Amygdala (tissue), 56 donors: ENCODE measurements at places on chromosomes 5 and 9.
A peak's percentile ranks its signal among the peaks of the same experiment; 100 is the strongest.

DNA sequence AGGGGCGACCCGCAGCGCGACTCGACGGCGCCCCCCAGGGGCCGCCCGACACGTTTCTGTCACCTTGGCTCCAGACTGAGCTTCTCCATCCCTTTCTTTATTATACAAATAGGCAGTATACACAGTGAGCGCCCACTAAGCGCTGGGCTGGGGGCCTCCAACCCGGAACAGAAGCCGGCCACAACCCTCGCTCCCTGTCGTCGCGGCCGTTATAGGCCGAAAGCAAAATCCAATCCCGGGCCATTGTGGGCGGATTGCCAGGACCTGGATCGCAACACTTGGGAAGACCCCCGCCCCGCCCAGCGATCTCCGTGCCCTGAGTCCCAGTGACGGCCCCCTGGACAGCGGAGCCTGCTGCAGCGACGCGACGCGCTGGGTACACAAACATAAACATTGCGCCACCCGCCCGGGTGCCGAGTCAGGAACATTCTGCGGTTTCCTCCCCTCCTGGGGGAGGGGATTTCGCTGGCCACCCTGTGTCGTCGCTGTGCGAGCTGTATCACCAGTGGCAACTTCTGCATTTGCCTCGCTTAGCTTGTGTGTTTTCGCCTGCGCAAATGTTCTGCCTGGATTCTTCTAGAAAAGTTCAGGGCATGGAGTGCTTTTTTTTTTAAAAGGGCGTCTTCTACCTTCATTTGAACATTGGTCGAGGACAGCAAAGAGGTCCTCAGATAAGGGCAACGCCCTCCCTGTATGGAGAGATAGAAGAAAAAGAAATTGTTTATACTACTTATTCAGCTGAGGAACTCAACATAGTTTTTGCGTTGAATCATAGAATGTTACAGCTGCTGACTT is 1.3 kb upstream of the DUSP1 start:
- DNase-seq = peak; percentile 48

- DNase-seq = no peak
These were observed 34.1 kb downstream of the ZNF622 start for GRCh38 chr5:16431490-16431889.

DNA sequence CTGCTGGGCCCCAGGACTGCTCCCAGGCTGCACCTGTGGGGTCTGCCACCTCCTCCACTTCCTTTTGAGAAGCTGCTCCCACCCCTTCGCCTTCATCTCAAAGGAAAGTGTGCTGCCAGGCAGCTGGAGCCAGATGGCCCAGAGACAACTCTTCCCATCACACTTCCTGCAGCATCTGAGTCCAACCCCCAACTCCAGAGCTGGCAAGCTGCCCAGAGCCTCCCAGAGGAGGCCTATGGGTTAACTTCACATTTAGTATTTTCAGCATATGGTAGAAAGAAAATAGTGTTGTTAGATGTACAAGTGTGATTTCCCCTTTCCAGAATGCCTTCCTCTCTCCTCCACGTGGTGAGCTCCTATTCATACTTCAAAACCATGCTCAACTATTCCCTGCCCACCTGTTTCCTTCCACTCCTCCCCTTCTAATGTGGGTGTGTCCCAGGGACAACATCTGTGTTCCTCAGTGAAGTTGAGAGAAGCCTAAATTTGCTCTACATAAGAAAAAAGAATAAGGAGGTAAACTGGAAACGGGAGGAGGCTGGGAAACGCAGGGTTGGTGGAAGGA is 38.6 kb upstream of the KCNMB1 start:
- no peak for DNase-seq

GRCh38 chr9:109022873-109023272 is 9.6 kb upstream of the CTNNAL1 start:
- DNase-seq = no peak

- no peak for DNase-seq
These were observed 43.9 kb upstream of the SEMA4D start for GRCh38 chr9:89541798-89542197.

- no peak for DNase-seq
These were observed 380.8 kb upstream of the RFX3 start for GRCh38 chr9:3906437-3907213.

- no peak for DNase-seq
These were observed 57.9 kb upstream of the SIMC1 start for GRCh38 chr5:176180339-176180738.

- DNase-seq = no peak
These were observed 119.5 kb upstream of the LMX1B start for GRCh38 chr9:126494264-126494663.

GRCh38 chr9:127123064-127123890 is 842 bp upstream of the ANGPTL2 start:
- DNase-seq = no peak

DNA sequence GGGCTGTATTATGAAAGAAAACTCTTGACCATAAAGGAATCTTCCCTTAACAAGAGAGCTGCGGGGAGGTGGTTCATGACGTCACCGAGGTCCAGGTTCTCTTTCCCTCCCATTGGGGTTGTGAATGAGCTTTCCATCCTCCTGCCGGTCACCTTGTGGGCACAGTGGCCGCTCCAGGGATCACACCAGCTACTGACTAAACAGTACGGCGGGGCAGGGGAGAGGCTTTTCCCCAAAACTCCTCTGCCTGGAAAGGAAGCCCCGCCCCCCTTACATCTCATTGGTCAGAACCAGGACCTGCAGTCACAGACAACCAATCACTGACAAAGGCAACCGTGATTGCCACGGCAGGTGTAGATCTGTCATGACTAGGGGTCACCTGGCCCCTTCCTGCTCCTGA is 35.6 kb downstream of the ROR2 start:
- no peak for DNase-seq

GRCh38 chr5:32869216-32869615 is 158.1 kb downstream of the NPR3 start:
- DNase-seq = no peak

- no peak for DNase-seq
These were observed 572.6 kb upstream of the CLINT1 start for GRCh38 chr5:158431369-158432029.

GRCh38 chr9:20505574-20505973 is 116.7 kb downstream of the MLLT3 start:
- DNase-seq = no peak

DNA sequence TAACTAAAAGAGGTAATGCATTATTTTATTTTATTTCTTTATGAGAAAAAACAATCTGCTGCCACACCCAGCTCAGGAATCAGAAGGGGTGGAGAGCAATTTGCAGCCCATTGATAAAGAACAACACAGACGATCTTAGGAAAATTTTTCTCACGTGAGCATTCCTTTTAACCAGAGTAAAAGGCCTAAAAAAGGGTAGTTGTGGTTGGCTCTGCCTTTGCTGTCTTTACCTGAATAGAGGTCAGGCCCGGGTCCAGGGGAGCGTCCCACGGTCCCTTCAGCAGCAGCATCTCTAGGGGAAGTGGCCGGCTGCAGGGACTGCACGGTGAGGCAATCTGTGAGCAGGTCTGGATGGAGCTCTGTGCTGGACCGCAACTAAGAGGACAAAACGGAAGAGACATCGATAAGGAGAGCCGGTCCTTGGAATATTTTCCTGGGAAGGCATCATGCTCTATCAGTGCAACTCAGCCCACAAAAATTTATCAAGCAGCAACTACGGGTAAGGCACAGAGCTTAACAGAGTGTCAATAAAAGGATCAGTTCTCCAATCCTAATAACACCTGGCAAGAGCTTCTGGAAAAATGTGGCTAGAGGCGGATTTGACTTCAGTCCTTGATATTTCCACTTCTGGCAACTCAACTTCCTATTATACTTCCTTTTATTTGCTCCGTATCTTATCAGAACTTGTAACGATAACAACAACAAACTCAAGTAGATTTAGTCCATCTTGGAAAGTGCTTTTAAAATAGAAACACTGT is 372.8 kb upstream of the RFX3 start:
- no peak for DNase-seq

DNA sequence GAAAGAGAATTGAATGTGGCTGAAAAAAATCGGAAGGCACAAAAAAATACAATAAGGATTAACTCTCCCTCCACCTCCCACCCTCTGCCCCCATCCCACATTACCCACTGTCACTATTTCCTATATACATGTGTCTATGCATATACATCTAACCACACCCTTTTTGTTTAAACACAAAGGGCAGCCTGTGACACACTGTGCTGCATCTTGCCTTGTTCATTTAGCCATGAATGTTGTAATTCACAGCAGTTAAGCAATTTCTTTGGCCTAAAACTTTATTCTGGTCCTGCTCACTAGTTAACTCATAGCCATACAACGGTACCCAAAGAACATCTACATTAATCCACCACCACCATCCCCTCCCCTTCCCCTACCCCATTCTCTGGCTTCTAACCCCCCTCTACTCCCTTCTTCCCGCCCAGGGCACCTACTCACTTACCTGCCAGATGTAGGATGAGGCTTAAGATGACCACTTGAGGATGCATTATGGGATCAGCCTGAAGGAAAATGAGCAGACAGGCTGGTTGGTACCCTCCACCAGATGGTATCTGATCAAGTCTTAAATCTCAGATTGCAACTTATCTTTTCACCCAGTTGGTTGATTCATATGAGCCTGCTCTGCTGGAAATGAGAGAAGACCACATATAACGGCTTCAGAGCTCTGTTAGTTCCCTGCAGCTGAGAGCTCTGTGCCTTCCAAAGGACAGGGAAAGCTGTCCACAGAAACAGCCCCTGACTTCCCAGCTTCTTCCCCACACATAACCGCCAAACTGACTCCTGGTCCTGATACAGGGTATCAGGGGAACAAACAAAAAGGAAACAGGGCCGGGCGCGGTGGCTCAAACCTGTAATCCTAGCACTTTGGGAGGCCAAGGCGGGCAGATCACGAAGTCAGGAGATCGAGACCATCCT is 1.2 kb downstream of the HAVCR1 start:
- DNase-seq = no peak

GRCh38 chr5:112614986-112615385 is 122.7 kb upstream of the APC start:
- DNase-seq = no peak

GRCh38 chr9:9061627-9062026 is 1262.0 kb upstream of the DMAC1 start:
- no peak for DNase-seq

- DNase-seq = no peak
These were observed 44.1 kb downstream of the TJP2 start for GRCh38 chr9:69218166-69218565.

- DNase-seq = no peak
These were observed 76.3 kb upstream of the PCA3 start for GRCh38 chr9:76687861-76688391.

GRCh38 chr5:119255571-119256356 is 100.1 kb upstream of the TNFAIP8 start:
- DNase-seq = no peak

DNA sequence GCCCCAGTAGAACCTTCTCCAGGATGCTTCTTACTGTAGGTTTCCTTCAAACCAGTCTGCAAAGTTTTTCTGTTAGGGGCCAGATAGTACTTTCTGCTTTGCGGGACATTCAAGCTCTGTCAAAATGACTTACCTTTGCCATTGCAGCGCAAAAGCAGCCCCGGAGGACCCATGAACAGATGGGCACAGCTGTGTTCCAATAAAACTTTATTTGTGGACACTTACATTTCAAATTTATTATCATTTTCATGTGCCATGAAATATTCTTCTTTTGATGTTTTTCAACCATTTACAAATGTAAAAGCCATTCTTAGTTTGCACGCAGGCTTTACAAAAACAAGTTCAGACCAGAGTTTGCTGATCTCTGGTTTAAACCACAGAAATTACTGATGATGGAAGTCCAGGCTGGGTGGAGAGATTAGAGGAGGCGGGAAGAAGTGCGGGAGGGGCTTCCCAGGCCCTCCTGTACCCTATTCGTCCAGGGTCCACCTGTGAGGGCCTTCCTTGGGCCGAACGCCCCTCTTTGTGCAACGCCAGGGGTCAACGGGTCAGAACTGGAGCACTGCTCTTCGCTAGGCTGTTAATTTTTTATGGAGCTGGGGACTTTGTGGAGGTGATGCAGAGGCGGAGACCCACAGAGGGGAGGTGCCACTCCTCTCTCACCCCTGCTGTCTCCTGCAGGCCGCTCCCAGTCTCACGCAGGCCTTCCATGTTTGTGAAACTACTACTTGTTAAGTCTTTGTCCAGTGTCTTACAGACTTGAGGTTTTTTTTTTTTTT is 7.6 kb upstream of the ASS1 start:
- no peak for DNase-seq

GRCh38 chr5:117652036-117652957 is 1077.7 kb upstream of the SEMA6A start:
- DNase-seq = no peak

DNA sequence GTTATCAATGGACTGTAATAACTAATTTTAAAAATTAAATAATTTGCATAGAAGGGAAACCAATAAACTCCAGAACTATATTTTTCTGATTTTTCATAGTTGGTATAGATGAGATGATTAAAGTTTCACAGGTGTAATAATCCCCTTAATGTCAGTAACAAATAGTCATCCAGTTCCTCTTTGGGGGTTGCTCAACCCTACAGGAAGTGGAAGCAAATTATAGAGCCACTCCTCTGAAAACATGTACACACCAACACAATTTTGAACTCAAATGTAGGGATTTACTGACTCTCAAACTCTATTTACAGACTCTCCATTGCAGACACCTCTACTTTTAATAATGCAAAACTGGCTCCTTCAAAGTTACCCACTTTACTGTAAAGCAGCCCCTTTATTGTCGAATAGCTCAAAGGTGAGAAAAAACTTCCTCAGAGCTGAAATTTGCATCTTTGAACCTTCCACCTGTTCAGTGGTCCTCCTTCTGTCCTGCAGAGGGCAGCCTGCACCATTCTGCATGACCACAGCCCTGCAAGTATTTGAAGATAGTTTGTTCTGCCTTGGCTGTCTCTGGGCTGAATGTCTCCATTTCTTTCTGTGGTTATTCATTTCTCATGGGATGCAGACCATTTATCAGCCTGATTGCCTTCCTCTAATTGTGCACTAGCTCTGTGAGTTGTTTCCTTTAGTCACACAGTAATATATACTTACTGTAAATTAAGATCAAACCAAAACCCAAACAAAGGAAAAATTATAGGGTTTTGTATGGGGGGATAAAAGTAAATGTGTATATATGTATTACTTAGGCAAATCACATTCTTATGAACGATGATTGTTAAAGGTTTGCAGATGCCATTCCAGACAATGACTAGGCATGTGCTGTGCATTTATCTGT is 383.2 kb upstream of the SGCD start:
- DNase-seq = no peak

GRCh38 chr9:87181670-87182069 is 234.4 kb upstream of the GAS1 start:
- no peak for DNase-seq

GRCh38 chr5:42057254-42057690 is 132.2 kb downstream of the FBXO4 start:
- no peak for DNase-seq

DNA sequence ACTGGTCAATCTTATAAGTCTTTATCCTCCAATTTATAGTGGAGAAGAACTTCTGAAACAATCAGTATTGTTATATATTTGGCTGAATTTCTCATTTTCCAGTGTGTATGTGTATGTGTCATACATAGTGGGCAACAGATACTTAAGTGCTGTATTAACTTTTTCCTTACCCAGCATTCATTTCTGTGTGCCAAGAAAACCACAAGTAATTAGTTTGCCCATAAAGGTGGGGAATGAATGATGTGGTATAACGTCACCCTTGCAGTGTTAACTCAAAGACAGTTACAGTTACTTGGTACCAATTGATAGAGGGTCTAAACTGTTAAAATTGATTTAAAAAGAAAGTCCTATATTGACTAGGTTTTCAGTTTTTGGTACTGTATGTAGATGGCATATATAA is 2.0 kb downstream of the OGN start:
- DNase-seq = no peak
